ENCODE measurements at places on chromosomes 1 and 21.

DNA sequence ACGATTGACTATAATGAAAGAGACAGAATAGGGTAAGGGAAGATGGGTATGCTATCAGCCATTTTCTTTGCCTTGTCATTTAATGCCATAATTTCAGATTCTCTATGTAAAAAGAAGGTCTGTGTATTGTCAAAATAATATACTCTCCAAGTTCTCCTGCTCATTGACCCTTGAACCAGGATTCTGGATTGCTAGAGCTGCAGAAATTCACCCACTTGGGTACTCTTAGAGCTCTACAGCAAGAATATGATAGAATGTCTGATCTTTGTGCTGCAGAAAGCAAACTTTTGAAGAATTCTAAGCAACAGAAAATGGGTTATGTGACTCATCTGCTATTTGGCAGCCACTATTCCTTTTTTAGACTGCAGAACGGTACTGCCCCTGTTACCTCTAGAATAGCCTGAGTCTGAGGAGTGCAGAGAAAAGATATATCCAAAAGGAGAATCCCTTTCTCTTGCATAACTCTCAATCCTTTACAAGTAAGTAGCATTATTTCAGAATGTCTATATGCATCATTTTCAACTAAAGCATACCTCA is 78.2 kb upstream of the TENT5C start:
- DNase-seq, result no peak

DNA sequence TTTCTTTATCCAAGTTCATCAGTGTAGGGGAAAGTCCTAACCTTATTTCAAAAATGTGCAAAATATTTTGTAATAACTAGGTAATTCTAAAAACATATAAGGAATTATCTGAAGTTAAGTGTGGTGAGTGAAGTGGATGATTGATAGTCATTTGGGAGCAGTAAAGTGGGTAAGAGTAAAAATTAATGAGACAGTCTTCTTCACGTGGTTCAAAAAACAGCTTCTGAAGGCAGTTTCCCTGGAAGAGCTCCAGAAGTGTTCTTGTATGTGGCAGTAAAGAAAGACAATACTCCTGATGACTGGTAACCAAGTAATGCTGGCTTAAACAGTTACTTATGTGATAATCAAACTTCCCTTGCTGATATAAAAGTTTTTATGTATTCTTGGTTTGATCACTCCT is 50.3 kb downstream of the LEPR start:
- DNase-seq, result no peak

DNA sequence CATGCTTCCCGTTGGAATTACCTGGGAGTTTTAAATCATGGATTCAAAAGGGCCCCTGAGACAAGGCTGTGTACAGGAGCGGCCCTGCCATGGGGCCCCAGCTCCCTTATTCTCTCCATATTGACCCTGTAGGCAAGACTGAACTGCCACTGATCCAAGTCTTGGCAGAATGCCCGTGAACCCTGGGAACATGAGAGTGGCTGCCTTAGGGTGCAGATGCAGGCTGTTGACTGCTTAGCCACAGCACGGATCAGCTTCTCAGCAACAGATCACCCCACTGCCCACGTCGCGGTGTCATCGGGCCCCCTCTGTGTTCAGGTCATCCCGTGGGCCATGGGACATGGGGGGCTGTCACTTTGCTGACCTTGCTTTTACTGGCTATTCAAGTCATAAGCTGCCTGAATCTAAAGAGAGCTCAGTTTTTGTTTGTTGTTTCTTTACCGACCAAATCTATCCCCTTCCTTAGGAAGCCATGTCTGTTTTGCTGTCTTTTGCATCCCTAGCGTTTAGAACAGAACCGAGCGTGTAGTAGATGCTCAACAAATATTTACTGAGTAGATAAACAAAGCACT is 83.4 kb downstream of the MATN1 start:
- DNase-seq, result no peak

DNA sequence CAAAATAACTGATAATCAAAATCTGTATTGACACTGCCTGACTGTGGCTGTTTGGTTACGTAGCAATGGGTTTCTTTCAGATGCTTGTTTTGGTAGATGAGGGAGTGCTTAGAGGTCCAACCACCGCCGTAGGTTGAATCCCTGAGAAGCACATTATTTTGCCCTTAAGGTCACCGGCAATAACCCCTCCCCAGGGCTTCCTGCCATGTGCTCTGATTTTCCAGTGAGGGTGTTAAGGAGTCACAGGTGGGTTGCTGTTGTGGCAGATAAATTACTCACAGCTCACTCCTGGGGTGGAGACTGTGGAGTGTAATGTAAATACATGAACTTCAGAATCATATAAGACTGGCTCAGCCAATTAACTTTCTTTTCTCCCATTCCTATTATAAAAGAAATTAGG is 81.5 kb upstream of the ZP4 start:
- no peak for DNase-seq

DNA sequence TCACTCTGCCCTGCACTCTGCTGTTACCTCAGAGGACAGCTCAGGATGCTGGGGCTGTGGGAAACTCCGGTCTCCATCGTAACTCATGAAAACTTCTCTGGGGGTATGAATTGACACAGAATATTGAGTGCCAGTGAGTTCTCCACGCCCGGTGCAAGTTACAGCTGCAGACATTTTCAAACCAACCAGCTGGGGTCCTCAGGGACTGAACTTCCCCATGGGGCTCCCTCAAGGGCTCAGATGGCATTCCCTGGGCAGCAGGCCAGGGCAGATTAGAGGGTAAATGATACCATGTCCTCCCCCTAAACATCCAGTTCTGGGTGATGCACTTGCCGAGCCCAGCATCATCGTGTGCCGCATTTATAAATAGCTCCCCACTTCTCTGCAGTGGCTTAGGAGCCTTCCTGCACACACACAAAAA is 27.8 kb upstream of the CCSAP start:
- DNase-seq, result no peak

DNA sequence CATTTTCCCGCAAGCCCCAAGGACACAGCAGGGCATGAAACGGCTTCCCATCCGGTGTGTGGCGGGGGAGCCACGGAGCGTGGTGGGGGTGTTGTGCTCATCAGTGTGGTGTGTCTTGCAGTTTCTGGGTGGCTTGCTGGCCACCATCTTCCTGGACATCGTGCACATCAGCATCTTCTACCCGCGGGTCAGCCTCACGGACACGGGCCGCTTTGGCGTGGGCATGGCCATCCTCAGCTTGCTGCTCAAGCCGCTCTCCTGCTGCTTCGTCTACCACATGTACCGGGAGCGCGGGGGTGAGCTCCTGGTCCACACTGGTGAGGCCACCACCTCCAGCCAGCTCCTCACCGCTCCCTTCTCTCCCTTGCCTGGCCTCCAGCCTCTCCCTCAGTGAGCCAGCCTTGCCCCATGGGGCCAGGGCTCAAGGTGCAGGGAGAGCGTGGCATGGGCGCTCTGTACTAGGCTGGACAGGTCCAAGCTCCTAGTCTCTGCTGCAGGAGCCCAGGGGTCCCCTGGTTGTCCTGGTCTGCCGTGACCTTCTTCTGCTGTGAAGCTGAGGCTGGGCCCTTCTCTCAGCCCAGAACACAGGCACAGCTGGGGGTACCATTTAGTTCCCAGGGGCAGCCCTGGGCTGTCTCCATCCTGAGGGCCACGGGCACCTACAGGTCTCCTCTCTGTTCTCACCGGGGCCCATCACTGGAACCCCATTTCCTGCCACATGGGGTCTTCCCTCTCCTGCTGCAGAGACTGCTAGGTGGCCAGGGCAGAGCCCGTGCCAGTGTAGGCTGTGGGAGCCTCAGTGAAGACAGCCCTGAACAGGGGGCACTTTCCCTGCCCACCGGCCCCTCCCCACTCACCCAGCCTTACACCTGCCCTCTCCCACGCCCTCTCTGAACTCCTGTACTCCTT is 12.6 kb downstream of the AGTRAP start:
- no peak for DNase-seq

DNA sequence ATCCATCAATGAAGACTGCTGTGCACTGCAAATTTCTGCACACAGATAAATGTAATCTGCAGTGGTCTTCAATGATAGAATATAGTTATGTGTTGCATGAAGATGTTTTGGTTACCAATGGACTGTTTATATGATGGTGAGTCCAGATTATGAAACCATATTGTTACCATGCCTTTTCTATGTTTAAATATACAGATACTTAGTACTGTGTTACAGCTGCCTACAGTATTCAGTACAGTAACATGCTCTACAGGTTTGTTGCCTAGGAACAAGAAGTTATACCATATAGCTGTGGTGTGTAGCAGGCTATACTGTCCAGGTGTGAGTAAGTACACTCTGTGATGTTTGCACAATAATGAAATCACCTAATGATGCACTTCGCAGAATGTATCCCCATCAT is 40.8 kb downstream of the SORT1 start:
- DNase-seq, result no peak

DNA sequence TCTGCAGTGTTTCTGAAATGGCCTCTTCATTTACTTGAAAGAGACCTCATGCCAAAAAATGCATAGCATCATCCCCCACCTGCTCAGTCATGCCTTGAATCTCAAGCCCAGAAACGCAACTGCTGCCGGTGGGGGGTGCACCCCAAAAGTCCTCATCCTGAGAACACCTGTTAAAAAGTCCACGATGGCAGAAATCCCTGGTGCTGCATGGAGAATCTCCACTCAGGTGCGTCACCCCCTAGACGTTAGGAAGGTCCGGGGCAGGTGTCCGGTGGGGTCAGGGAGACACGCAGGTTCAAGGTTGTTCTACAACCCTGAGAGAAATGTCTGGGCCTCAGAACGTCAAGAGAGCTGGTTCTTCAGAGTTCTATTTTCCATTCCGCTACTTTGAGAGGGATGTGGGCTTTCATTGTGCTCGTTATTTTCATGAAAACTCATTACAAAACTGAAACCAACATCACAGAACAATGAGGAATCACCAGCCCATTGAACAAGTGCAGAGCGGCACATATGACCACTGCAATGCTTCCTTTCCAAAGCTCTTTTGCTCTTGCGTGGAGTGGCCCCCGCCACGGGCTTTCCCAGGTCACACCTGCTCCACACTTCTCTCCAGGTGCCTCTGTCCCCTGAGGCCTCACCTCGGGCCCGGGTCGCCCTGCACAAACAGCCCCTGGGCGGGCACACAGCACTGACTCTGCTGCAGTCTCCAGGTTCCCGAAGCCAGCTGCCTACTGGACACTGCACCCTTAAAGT is 201.9 kb downstream of the TOMM20 start:
- peak; percentile 90 for DNase-seq

DNA sequence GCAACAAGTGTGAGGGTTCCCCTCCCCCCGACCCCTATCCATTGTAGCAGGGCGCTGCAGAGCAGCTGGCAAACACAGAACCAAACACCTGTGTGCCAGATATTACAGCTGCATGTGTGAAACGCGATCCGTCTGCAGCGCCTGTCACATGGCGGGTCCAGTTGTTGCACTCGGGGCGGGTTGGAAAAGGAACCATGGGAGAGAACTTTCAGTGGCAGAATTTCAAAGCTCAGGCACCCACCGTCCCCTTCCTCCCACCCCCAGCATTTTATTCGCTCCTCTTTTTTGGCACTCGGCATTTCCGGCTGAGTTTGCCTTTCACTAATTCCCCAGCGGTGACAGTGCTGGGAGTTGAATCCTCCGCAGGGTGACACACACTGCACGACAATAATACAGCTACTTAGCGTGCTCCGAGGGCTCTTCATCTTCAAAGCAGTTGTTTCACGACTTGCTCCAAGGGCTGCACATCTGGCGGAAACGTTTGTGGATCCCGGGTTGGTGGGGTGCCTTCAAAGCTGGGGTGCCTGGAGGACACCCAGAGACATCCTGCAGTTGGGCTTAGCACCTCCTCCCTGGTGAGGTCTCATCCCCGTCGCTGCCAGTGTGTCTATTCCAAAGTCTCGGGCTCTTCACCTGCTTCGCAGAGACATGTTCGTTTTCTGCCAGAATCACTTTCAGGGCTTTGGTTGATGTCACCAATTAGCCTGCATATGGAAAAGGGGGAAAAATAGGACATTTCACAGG is 180.7 kb downstream of the ZBTB18 start:
- DNase-seq, result no peak

GRCh38 chr21:14836950-14837349 is 227.8 kb downstream of the NRIP1 start:
- no peak for DNase-seq

GRCh38 chr1:161233102-161233501 is 4.9 kb downstream of the NR1I3 start:
- DNase-seq, result no peak

GRCh38 chr21:36783612-36784374 is 84.9 kb downstream of the SIM2 start:
- DNase-seq, result no peak

DNA sequence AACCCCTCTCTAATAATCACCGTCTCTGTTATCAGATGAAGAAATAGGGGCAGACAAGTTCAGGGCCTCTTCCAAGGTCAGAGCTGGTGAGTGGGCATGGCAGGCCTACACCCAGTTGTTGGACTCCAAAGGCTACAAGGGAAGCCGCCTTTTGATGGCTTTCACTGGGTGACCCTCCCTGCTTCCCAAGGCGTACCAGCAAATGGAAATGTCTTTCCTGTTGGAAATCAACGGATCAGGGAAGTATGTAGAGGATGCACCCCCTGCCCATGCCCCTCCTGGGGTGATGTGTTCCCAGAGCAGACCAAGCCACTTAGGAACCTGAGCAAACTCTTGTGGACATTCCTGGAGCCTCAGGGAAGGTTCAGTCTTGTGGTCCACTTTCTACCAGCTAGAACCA is 47.4 kb downstream of the LGR6 start:
- DNase-seq, result no peak

GRCh38 chr1:162498496-162498810 is 835 bp downstream of the UHMK1 start:
- no peak for DNase-seq

- DNase-seq, result no peak
Measured at GRCh38 chr1:156081180-156081916, 917 bp downstream of the MEX3A start.

GRCh38 chr1:53467391-53467790 is 8.2 kb downstream of the DMRTB1 start:
- DNase-seq, result no peak

DNA sequence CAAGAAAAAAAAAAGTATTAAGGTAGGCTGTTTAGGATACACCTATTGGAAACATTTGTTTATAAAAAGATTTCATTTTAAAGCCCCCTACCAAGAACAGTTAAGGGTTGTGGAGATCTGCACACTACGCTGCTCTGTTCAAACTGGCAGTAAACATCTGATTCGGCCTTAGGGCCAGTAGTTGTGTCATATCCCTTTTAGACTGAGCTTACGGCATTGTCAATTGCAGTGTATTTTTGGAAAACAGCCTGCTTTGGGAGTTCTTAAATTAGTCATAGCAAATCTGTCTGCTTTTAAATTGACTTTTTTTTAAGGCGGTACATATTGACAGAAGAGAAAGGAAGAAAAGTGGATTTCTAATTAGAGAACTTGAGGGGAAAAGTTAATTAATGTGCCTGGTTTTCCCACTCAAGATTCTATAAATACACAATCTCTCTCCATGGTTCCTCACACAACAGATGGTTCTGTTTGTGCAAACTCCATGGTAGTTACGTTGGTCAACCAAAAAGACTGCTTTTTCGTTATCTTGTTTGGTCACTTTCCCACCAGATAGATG is 1.7 kb upstream of the ELK4 start:
- no peak for DNase-seq

DNA sequence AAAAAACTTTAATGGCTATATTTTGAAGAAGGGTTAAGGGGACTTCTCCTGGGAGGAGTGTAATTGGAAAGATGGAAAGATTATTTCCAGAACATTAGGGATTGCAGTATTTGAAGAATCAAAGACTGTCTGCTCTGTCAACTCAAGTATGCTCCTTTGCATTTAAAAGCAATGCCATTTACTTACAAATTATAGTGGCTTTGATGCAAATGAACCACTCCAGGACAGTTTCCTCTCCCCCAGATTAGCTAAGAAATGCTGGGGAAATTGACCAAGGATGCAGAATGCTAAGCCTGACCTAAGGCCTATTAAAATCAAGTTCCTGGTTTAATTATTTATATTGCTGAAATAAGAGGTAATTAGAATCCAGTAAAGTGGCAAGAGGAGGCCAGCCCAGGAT is 110.5 kb upstream of the CAMK1G start:
- DNase-seq, result no peak

Measured in GM06990 (cell line).